ENCODE measurements at places on chromosomes 2 and 18.

- DNase-seq = peak; percentile 12
These were observed 41.9 kb upstream of the SCN9A start for GRCh38 chr2:166417669-166418068.

DNA sequence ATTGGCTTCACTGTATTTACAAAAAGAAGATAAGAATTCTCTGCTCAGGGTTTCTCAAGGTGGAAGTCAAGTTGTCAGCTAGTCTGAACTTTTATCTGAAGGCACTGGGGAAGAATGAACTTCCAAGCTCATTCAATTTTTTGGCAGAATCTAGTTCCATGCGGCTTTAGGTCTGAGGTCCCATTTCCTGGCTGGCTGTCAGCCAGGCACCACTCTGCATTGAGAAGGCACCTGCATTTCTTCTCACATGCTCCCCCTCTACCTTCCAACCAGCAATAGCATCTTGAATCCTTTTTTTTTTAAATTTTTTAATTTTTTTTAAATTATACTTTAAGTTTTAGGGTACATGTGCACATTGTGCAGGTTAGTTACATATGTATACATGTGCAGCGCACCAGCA is 46.2 kb upstream of the RPE start:
- DNase-seq = no peak

DNA sequence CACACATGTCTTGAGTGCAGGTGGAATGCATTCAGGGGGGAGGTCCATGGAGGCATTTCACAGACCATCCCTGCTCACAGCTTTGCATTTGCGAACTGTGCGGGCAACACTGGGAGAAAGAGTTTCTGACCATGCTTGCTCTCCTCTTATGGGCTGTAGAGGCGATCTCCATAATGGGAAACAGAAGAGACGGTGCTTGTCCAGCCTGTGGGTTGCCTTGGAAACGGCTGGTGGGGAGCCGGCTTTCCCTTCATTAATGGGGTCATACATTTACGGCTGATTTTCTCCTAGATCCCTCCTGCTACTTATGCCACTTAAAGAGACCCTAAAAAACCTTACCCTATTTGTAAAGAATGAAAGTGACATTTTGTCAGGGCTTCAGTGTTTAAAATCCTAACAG is 147.4 kb downstream of the SOX11 start:
- no peak for DNase-seq

DNA sequence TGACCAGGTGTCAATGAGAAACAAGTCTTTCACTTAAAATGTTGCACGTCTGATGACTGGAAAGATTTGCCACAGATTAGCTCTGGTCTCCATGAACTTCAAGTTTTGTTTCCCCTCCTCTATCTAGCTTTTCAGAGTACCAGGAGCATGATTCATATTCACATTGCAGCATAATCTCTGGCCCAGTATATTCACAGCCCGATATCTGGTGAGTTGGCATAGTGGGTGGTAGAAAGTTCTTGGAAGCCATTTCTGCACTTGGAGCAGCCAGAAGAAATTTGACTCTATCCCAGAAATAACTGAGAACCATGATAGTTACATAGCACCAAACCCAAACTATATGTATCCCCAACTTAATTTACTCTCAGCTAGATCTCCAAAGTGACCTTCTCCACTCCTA is 503.9 kb downstream of the PID1 start:
- no peak for DNase-seq

DNA sequence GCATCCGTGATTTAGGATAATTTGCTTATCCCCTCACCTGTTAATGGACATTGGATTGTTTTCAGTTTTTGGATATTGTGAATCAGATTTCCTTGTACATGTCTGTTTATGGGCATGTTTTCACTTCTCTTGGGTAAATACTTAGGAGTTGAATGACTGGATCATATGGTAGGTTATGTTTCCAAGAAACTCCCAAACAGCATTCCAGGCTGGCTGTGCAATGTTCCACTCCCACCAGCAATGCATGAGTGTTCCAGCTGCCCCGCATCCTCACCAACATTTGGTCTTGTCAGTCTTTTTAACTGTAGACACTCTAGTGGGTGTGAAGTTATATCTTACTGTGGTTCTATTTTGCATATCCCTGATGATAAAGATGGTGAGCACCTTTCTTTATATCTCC is 8.9 kb upstream of the LRRFIP1 start:
- DNase-seq = no peak

GRCh38 chr2:170340693-170341068 is 162.7 kb downstream of the MYO3B start:
- DNase-seq = no peak

DNA sequence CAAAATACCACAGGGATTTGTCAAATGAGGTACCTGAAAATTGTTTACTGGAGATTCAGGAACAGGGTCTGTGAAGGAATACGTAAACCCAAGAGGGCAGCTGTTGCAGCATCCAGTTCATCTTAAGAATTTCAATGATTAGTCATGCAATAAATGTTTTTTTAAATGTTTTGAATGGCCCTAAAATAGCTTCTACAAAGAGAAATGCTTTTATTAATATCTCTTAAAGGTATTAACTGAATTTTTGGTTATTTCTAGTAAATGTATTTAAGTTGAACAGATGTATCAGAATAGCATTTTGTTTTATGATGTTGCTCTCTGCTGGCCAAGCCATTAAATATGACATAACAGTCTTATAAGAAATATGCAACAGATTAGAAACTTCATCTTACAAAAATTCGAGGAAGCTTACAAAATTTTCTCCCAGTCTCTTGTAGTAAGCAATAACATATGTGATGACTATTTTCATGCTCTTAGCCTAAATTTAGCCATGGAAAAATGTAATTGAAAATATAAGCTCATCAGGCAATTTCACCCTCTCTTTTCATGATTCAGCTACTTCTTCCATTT is 863.9 kb downstream of the SUCLG1 start:
- DNase-seq = no peak

DNA sequence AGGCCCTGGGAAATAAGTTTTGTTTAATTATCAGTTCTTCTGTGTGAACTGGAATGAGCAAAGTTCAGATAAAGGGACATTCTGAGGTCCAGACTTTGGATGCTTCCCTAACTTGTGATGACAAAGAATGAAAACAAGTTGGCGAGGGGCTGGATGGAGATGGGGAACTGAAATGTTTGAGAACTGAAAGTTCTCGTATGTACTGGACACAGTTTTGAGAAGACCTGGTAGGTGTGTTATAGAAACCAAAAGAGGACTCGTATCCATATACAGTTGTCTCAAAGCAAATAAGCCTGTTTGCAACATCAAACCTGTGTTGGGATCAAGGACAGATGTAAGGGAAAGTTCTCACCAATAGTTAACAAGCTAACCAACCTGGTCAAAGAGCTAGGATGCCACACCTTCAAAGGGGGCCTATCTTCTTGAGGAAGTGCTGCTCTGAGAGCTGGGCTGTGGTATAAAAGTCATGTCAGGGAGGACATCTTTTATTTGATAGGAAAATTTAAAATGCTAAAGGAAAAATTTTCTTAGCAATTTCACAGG is at the start of gene UPP2:
Gene UPP2 (plus strand): TSS at position 493 of the 543 bp plus-strand sequence. CDS start 188 bp downstream, outside the sequence.
- DNase-seq = no peak

DNA sequence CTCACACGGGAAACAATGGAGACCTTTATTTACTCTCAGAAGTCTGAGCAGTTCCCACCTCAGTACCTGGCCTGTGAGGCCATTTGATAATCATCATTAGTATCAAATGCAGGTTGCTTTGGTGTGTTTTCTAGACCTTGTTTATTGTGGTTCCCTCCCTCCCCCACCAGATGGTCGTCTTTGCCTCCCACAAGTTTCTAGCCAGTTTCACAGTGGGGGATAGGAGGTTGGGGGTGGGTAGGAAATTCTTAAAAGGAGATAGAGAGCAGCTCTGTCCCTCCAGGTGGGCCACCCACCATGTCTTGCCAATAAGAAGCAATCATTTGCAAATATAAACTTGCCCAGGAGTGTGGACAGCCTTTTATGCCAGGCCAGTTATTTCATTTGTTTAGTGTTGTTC is 31.3 kb downstream of the SETBP1 start:
- no peak for DNase-seq

- DNase-seq = no peak
These were observed 337.8 kb downstream of the CDH2 start for GRCh38 chr18:27839141-27839540.

DNA sequence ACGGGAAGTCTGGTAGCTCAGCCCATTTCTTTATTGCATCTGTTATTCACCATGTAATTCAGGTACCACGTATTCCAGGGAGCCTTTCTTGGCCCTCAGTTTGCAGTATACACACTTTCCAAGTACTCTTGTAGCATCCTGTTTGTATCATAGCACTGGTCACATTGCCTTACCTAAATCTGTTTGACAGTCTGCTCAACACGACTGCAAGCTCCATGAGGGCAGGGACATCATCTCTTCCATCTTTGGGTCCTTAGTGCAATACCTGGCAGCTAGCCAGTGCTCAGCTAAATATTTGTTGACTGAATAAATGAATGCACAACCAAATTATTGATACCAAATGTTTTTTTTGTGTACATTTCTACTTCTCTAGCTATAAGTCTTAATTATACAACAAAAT is 11.2 kb upstream of the IL18R1 start:
- no peak for DNase-seq

All from dermis microvascular lymphatic vessel endothelial cell (primary cell).